ENCODE measurements at places on chromosomes 1 and 21.

DNA sequence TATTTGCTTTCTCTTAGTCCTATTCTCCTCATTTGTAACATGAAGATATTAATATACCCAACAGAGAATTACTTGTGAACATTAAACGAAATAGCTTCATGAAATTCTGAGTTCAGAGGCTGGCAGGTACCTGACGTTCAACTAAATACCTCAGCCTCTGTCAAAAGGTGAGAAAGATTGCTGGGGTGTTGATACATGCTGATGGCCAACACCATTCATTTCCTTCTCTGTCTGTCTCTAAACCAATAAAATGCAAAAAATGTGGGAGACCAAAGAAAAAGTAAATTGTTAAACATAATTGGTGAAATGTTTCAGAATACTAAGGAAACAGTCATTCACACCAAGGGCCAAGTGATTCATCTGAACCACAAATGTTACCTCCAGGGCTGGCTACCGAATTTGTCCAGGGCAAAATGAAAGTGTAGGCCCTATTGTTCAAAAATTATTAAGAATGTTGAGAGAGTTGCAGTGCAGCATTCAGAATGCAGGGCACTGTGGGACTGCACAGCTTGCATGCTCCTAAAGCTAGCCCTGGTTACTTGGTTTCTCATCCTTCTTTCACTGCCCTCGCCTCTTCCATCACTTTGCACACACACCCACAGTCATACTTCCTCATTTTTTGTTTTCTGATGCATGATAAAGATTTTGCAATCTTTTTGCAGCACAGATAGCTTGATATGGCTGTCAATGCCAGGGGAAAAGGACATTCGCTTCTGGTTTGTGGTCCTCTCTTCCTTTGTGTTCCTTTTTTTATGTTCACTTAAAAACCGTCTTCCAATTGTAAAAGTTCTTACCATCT is 414.3 kb upstream of the NR5A2 start:
- DNase-seq = no peak

DNA sequence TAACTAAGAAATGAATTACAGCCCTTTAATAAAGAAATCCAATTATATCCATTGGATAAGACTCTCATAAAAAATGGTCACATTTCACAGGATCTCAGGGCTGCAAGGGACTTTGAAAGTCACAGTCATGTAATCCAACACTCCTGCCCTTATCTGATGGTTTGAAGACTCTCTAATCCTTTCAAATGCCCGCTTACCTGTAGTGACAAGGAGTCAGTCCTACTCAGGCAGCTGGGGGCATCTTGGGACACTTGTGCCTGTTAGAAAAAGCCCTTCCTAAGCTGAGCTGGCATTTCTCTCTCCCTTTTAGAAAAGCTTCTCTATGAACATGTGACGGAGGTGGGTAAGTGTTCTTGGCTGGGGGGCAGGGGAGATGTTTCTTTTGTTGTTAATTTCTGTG is 11.0 kb upstream of the ZNF691 start:
- DNase-seq = no peak

- DNase-seq = no peak
Observed at GRCh38 chr1:160580221-160580812, 1.0 kb upstream of the CD84 start.

GRCh38 chr1:26627954-26628353 is 67.9 kb upstream of the ARID1A start:
- no peak for DNase-seq

DNA sequence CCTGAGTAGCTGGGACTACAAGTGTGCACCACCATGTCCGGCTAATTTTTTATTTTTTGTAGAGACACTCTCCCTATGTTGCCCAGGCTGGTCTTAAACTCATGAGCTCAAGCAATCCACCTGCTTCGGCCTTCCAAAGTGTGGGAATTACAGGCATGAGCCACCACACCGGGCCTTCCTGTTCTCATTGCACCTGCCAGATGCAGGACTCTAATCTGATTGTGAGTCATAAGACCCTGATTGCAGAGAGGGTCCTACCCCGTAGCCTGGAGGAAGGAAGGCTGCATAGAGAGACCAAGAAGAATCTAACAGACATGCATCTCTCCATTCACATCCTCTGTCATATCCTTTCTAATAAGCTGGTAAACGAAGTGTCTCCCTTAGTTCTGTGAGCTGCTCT is 19.5 kb upstream of the CGN start:
- DNase-seq = no peak

DNA sequence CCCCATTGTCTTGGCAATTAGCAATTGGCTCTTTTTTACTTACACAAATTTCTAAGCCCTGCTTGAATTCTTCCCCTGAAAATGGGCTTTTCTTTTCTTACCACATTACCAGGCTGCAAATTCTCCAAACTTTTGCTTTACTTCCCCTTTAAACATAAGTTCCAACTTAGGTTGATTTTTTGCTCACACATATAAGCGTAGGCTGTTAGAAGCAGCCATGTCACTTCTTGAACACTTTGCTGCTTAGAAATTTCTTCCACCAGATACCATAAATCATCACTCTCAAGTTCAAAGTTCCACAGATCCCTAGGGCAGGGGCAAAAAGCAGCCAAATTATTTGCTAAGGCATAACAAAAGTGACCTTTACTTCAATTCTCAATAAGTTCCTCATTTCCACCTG is 35.4 kb upstream of the KCNH1 start:
- DNase-seq = no peak

- no peak for DNase-seq
Observed at GRCh38 chr1:229287267-229287666, 16.4 kb downstream of the RAB4A start.

DNA sequence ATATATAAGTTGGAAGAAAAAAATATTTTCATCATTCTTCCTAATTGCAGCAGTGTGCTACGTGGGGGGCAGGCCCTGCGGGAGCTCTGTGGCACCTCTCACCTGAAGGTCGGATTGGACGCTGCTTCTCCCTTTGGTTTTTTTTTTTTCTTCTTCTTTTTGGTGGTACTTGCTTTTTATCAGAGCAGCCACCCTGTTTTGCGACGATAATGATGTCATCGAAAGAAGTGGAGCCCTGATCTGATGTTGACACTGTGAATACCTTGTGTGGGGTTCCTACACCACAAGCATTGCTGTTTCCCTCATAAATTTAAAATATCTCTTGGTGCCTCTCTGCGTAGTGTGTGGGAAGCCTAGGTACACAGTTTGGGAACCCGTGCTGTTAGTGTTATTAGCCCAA is 5.5 kb downstream of the TRAPPC10 start:
- DNase-seq = no peak

GRCh38 chr1:219927956-219928790 is at the start of gene SLC30A10:
TSS of gene SLC30A10 (minus strand) at chr1:219928557. CDS start at chr1:219928440, 117 bp downstream.
- DNase-seq = peak; percentile 64

DNA sequence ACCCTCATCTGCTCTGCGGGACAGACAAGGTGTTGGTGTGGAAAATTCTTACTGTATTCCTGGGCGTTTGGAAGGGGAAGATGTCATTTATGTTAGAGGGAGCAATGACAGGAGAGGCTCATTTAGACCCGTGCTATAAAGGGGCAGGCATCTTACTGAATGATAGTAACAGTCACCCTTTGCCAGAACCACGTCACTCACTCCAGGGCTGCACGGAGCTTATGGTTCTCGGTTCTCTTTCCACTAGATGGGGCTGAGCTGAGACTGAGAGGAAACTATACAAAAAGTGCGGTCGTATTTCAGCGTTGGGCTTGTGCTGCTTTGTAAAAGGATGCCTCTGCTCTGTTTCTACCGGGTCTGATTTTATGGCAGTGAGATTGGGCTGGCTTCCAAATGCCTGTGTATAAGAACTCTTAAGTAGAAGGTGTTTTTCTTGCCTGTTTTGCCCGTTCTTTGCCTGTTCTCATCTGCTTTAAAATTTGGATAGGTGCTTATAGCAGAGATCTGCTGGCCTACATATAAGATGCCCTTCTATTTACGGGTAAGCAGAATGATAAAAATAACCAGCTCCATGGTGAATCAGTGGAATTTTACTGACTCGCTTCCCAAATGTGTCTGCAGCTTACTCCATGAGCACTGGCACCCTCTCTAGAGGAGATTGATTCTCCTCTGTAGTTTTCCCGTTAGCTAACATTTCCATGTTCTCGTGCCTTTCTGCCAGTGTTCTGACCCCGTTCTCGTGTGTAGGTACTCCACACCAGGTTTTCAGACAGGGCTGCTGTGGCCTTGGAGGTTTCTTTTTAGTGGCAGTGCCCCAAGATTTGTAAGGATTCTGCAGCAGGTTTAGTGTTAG is 55.9 kb downstream of the MRPS6 start:
- DNase-seq = no peak

- no peak for DNase-seq
Observed at GRCh38 chr21:38440746-38441145, 57.5 kb downstream of the ERG start.

DNA sequence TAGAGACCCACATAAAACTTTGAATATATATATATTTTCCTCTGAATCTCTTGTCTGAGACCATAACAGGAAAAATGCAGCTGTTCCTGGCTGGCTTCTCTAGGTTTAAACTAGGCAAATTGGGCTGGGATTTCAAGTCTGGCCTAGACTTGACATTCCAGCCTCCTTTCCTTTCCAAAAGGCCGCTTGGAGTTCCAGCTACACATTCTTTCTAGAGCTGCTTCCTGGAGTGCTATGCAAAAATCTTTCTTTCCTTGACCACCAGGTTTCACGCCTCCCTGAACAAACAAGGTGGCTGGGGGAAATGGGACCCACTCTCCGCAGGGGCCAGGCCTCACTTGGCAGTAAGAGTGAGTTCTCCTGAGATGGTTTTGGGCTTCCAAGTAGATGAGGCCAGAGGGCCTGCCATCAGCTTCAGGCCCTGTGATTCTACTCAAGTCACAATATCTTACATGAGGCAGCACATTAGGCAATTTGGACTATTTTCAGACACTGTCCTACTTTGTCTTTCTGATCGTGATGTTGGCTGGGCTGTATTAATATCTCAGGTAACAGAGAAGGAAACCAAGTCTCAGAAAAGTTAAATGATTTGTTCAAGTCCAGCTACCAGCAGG is 102.4 kb downstream of the FAM78B start:
- no peak for DNase-seq

GRCh38 chr1:156929596-156930238 is 9.3 kb downstream of the LRRC71 start:
- DNase-seq = no peak

- no peak for DNase-seq
Observed at GRCh38 chr1:217981430-217981829, 303.7 kb upstream of the RRP15 start.

DNA sequence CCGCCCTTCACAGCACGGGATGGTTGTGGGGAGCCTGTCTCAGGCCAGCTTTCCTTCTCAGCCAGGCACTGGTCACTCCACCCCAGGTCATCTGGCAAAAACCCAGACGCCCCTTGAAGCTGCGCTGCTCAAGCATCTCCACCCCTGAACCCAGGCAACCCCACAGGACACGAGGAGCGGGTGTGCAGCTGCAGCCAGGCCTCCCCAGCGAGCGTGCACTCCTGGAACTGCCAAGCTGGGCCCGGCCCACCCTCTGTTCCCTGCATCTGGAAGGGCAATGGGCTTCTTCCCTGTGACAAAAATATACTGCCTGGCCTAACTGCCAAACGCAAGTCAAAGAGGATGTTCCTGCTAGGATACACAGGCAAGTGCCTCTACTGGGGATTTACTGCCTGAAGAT is 39.7 kb downstream of the SLC66A1 start:
- no peak for DNase-seq

GRCh38 chr1:25361901-25362300 is 23.8 kb downstream of the TMEM50A start:
- DNase-seq = no peak

GRCh38 chr21:43925609-43926008 is 60.6 kb downstream of the AGPAT3 start:
- DNase-seq = no peak

DNA sequence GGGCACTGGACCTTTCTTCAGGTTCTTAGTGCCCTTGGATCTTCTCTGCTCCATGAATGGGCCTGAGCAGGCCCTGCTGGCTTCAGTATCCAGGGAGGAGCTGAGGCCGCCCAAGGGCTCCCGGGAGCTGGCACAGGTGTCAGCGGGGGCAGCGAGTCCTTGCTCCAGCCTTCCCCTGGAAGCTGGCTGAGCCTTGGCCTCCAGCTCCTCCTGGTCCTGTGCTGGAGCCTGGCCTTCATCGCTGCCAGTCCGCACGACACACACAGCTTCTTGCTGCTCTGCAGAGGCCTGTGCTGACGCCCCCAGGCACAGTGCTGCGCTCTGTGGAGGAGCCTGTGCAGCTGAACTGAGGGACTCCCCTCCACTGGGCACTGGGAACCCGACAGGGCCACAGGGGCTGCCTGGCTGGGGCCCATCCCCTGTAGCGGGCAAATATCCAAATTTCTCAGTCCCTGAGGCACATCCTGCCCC is 1.7 kb downstream of the SPOCD1 start:
- DNase-seq = no peak

DNA sequence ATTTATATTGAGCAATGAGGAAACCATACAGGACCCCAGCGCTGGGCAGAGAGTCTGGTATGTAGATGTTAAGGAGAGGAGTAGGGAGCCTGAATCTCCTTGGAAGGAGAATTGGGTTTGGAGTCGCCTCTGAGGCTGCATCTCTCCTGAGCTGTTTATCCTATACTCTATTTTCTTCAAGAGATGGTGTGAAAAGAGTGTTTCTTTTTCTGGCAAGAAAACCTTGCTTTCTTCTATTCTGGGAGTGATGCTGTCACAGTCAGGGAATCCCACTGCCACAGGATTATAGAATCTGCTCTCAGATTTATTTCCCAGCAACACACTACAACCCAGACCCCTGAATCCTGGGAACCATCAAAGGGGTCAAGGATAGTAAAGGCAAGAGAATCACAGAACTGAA is 3.3 kb downstream of the LURAP1 start:
- no peak for DNase-seq

GRCh38 chr1:44949286-44949685 is 37.1 kb downstream of the EIF2B3 start:
- no peak for DNase-seq

GRCh38 chr1:164619006-164619784 is 60.2 kb downstream of the PBX1 start:
- no peak for DNase-seq

GRCh38 chr1:89557956-89558355 is 33.3 kb downstream of the LRRC8B start:
- DNase-seq = no peak

DNA sequence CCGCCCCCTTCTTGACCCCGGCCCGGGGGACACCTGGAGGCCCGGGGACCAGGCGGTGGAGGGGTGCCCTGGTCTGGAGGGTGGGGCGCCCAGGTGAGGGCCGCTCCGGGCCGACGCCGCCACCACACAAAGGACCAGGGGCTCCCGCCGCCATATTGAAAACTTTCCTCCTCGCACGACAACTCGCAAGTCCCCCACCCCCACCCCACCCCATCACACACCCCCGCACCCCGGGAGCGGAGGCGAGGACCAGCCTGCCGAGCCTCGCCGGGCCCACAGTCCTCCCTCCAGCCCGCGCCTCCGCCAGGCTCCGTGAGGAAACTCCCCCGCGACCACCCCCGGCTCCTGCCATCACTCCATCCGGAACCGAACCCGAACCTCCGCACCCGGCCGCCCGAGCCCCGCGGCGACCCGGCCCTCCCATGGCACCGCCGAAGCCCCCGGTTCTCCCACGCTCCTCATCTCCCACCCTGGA is 733 bp downstream of the KDM5B start:
- DNase-seq = peak; percentile 71

GRCh38 chr1:208219659-208220282 is 24.4 kb downstream of the PLXNA2 start:
- DNase-seq = no peak
